Activated gamma-delta T cell treated with anti-CD3 and anti-CD28 coated beads, Interleukin-2, amount 50 U/mL, for 16 hours (primary cell): ENCODE measurements at places on chromosomes 6 and 20.

DNA sequence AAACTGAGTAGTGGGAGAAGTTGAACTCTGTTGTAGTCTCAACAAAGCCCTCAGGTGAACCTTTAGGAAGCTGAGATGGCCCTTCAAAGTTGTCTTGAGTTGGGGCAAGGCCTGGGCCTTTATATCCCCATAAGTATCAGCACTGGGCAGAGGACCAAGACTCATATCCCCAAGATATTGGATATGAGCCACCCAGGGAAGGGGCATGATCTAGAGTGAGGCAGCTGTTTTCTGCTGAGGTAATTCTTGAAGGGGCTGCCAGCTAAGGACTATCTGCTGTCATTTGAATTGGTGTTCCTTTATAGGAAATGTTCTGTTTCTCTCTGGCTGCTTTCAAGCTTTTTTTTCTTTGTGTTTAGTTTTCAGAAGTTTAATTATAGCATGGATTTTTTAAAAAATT, 140.7 kb upstream of the FLRT3 start:
- DNase-seq, result no peak

GRCh38 chr6:16956361-16956760, 145.5 kb upstream of the STMND1 start:
- DNase-seq, result no peak

GRCh38 chr6:44251576-44252524, 4.9 kb downstream of the HSP90AB1 start:
- DNase-seq, result no peak

GRCh38 chr6:91164105-91164504, 577.2 kb upstream of the MAP3K7 start:
- no peak for DNase-seq

GRCh38 chr20:58626051-58626450, 25.0 kb upstream of the STX16 start:
- no peak for DNase-seq

GRCh38 chr20:48769069-48769983, 58.5 kb downstream of the PREX1 start:
- DNase-seq, result peak; percentile 92
